Stimulated activated CD8-positive, alpha-beta memory T cell treated with anti-CD3 and anti-CD28 coated beads, Interleukin-7, amount 100 ng/mL, for 1 hour (primary cell): ENCODE measurements at places on chromosomes 4 and X.

- DNase-seq: no peak
Observed at GRCh38 chr4:150051111-150051510, 27.1 kb upstream of the DCLK2 start.

DNA sequence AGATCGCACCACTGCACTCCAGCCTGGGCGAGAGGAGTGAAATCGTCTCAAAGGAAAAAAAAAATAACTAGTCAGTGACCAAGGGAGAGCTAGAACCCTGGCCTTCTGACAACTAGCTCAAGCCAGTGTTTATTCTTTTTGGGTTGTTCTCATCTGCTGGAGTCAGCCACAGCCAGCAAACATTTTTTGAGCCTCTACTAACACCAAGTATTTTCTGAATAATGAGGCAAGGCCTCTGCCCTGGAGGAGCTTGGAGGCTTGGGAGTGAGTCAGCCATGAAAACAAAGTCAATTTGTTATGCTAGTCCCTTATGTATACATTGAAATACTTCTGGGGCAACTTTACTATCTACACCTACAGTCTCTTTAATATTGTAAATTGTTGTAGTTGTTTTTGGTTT is 46.5 kb downstream of the TMA16 start:
- no peak for DNase-seq

DNA sequence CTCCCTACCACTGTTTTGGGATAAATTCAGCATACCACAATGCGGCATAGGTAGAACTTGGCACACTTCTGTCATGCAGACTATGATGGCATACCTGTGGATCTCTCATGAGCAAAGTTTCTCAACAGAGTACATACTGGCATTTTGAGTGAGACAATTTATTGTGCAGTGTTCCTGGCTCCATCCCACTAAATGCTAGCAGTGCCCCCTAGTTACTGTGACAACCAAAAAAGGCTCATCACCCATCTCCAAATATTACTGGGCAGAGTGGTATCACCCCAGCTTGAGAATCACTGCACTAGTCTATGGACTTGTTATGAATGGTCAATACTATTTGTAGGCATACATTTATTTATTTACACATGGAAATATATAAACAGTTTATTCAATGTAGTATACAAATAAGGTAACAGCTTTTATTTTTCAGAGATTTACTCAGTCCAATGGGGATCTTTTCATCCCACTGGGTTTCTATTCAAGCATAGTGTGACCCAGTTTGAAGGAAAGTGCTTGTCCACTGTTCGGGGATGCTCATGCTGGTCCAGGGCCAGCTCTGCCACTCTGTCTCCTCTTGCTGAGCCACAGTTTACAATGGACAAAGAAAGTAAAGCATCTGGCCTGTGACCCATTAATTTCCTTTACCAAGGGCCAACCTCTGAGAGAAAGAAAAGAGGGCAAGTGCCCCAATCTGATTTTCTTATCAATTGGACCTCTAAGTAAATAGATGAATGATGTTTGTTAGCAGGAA is 81.0 kb upstream of the IL2 start:
- DNase-seq: no peak

- DNase-seq: no peak
Observed at GRCh38 chrX:57929373-57929772, 19.1 kb upstream of the ZXDA start.

DNA sequence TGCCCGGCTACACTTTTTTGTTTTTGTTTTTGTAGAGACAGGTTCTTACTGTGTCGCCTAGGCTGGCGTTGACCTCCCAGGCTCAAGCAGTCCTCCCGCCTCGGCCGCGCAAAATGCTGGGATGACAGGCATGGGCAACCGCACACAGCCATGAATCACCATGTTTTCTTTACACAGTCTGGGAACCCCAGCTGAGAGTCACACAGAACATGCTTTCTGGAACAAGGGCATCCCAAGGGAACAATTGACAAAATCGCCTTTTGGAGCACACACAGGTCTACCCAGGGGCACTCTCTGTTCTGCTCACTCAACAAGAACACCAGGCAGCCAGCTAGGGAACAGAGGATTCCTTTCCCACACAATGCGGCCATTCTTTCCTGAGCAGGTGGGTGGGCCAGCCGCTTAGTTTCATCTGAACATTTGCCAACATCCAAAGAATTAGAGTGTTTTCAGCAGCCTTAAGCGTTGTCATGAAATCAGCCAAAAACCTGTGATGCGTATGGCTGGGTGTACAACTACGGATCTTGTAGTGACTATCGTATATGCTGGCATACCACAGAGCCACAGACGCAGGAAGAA is 15.7 kb downstream of the PRKX start:
- no peak for DNase-seq
